Left forelimb (tissue), 1 donor: ENCODE measurements at places on chromosomes 6 and 20.

DNA sequence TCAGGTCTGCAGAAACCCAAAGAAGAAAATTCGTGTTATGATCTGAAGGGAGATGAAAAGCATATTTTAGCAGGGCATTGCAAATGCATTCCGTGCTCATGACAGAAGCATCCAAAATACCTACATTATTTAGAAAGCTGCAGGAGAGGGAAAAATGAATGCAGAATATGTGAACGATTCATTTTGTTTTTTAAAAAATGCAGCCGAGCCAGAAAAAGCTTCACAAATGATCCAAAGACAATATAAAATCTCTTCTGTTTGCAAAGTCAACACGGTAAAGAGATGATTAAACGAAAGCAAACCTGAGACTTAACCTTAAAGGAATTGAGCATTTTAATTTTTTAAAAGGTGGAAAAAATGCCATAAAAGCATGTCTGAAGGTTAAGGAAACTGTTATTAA lies 136.1 kb upstream of the SULF2 start:
- DNase-seq = no peak

DNA sequence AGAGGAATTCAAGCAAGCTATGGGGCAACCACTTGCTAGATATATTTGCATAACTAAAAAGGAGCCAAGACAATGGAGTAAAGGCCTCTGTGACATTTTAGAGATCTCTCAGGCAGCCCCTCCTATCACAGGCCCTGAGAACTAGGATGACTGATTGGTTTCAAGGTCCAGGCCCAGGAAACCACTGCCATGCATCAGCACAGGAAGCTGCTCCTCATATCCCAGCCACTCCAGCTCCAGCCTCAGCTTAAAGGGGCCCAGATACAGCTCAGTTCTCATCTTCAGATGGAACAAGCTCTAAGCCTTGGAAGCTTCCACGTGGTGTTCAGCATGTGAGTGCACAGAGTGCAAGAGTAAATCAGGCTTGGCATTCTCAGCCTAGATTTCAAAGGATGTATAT lies 21.1 kb upstream of the THBS2 start:
- no peak for DNase-seq

GRCh38 chr6:89984926-89985750 lies 90.9 kb downstream of the GJA10 start:
- peak; percentile 82 for DNase-seq

- peak; percentile 76 for DNase-seq
Observed at GRCh38 chr6:85126485-85127167, 323.3 kb upstream of the NT5E start.

GRCh38 chr20:51696304-51697071 lies 71.7 kb downstream of the ATP9A start:
- DNase-seq = no peak

DNA sequence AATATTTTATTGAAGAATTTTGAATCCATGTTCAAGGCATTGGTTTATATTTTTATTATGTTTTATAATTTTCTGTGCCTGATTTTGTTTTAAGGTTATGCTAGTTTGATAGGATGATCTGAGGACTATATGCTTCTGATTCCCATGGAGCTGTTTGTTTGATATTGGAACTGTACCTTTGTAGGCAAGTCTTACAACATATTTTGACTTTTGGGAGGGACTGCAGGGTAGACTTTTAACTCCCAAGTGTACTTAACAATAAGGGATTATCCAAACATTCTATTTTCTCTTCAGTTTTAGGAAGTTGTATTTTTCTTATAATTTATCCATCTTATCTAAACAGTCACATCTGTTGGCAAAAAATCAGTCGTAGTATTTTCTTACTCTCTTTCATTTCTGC lies 82.6 kb downstream of the HIVEP1 start:
- no peak for DNase-seq

DNA sequence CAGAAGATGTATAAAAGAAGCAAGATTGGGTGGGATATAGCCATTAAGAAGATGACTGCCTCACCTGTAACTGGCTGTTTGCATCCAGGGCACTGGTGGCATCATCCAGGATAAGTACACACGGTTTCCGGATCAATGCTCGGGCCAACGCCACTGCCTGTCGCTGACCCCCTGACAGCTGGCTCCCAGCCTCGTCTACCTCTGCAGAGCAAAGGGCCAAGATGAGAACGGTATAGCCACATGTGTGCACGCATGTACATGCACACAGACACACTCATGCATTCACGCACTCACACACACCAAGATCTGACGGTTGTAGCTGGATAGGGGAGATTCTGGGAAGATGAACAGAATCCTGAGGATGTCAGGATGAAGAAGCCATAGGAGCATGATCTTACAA lies 3.2 kb upstream of the PSMB8 start:
- no peak for DNase-seq

GRCh38 chr6:163661272-163661671 lies 246.8 kb downstream of the QKI start:
- no peak for DNase-seq

DNA sequence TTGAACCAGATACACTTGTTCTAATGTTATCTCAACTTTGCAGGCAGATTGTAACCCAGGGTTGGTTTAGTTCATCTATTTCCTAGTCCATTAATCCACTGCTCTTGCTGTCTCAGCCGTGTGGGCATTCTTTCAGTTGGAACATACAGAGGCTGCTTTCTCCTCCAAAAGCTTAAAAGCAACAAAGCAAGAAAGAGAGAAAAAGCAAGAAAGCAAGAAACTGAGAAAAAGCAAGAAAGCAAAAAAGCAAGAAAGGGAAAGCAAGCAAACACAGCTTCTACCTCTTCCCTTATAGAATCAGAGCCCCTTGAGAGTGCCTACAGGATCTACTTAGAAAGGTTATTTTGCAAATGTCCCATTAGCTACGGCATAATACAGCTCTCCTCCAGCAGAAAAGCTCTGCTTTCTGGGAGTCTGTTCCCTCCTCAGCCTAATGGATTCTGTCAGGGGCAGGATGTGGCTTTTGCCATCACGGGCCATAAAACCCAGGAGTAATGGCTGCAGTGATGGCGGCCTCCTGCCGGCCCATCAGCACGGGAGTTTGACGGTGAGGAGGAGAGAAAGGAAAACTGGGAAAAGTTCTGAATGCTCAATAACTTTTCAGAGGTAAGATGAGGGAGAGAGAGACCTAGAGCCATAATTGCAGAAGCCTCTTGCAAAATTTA lies 156.8 kb upstream of the JARID2 start:
- no peak for DNase-seq

- DNase-seq = no peak
Observed at GRCh38 chr20:24744747-24745146, 204.3 kb upstream of the CST7 start.

DNA sequence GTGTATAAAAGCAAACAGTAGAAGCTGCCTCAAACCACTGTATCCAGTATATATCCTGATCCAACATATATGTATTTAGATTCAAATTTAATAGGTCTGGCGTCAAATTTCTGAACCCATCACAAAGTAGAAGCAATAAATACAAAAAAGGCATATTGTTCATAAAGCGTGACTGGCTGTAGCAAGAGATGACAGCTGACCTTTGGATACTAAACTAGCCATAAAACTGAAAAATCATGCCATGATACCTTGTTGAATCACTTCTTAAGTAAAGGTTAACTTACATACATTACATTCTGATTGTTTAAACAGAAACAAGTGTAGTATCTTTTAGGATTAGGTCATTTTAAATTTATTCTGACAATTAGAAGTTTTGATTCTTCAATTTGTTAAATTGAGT lies 372.0 kb upstream of the FLRT3 start:
- no peak for DNase-seq

DNA sequence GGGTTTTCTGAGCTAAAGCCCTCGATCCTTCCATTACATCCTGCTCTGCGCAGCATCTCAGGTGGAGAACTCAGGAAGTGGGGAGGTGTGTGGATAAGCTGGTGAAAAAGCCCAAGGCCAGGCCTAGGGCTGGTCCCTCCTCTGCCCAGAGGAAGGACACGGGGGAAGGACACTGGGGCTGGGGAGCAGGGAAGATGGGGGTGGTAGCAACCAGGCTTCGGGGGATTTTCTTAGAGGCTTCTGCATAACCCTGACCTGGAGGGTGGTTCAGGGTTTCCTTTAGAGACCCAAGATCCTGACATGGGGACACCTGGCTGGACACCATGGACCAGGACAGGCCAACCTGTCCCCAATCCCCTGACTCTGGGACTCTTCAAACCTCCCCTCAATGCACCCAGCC lies 37.9 kb downstream of the SUN5 start:
- DNase-seq = no peak

DNA sequence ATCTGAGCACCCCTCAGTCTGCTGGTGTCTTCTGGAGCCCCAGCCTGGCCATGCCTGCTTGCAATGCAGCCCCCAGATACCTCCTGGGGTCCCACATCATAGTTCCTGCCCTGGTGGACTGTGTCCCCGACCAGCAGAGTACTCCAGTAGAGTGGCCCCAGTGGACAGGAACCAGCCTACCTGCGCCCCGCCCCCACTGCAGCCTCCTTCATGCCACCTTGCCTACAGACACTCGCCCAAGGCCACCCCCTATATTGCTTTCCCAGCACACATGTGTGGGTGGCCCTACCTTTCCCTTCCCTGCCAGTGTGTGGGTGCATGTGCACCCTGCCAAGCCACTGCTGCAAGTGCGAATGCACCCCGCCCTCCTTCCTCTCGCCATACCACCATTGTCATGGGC lies 204.0 kb downstream of the EDN1 start:
- no peak for DNase-seq
